ENCODE measurements at places on chromosomes 1 and 21.

DNA sequence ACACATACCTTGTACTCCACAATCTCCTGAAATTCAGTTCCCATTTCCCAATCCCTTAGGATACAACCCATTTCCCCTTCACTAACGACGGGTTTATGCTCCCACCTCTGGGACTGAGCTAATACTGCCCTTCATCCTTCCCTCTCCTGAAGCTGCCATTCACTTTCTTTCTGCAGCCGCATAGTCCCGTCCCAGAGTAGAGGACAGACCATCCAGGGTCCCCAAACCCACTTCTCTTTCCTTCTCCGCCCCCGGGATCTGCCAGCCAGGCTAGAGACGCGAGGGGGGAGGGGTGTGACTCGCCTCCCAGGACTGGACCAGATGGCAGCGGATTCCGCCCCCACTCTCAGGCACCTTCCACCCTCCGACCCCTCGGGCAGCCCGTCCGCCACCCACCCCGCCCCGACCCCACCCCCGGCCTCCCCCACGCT is 679 bp downstream of the ABL2 start:
- peak; percentile 12 for DNase-seq

- no peak for DNase-seq
Measured at GRCh38 chr1:115210302-115210711, 121.0 kb upstream of the TSPAN2 start.

DNA sequence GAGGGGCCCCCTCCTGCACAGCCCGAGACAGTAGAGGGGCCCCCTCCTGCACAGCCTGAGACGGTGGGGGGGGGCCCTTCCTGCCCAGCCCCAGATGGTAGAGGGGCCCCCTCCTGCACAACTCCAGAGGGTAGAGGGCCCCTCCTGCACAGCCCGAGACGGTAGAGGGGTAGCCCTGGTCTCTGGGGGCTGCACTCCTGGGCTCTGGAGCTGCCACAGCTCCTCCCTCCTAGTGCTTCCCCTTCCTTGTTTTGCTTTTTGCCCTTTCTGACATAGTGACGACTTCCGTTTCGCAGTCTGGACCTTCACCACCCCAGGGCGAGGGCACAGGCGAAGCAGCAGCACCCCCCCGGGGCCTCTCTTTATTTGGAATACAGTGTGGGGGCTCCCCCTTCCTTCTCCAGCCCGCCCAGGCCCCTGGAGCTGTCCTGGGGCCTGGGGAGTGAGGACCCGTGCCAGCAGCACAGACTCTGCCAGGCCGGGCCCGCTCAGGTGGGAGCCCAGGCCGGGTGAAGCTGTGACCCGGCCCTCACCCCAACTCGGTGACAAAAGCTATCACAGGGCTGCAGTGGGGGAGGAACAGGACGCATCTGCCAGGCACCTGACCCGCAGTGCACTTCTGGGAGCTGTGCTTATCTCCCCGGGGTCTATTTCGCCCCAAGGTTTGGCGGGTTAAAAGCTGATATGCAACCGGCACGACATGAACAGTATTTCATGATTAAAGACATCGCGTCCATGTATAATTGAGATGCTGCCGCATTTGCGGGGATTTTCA is 1.1 kb upstream of the PRXL2B start:
- DNase-seq = peak; percentile 49

DNA sequence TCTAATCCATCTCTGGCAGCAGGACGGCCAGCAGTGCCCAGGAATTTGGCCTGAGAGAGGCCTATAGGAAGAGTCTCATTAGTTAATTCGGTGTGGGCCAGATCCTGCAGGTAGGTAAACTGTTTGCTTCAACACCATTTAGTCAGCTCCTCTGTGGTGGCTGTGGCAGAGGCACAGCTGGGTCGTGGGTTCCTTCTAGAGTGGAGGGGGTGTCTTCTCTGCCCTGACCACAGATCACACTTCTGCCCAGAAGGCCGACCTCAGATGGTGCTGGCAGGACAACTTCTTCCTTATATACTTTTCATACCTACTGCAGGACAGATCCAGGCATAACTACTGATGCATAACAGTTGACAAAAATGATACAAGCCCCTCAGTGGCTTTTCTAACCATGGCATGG is 281.4 kb downstream of the RPS6KC1 start:
- DNase-seq = no peak

GRCh38 chr1:207004931-207005830 is 27.4 kb downstream of the C1orf116 start:
- peak; percentile 79 for DNase-seq

GRCh38 chr21:27476696-27477095 is 509.8 kb upstream of the ADAMTS5 start:
- DNase-seq = peak; percentile 74

- no peak for DNase-seq
Measured at GRCh38 chr1:111595807-111596206, 23.8 kb upstream of the RAP1A start.

DNA sequence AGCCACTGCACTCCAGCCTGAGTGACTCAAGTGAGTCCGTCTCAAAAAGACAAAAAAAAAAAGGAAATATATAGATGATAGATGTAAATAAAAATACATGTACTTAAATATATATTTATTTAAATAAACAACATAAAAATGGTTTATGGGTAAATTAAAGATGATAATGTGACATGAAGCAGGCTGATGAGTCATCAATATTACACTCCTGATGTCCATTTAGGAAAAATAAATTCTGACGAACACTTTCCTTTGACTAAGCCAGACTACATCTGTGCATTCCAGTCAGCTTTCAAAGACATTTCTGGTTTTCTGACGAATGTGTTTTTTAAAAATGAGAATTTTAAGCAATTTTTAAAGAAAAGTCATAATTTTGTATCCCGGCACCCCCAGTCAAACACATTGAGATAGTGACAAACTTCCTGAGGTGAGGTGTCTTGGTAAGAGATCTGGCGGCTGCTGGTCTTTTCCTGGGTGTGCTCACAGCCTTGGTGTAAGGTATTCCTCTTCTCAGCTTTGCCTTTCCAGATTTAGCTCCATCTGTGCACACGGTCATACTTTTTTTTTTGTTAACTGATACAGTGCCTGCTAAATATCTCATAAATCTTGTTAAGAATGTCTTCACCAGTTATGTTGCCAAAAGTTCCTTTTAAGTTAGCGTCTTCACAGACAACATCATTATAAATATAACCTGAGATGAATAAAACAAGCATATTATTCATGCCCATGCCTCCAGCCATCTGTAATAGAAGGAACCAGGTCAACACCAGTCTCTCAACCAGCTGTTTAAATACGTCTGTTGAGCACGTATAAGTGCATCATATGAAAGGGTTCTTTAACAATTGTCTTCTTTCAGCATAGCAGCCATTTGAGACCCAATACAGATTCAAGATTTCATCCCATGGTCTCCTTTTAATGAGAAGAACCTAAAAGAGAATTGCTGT is 214.5 kb upstream of the PLD5 start:
- DNase-seq = peak; percentile 75

- no peak for DNase-seq
Measured at GRCh38 chr1:181718034-181718433, 234.7 kb downstream of the CACNA1E start.

DNA sequence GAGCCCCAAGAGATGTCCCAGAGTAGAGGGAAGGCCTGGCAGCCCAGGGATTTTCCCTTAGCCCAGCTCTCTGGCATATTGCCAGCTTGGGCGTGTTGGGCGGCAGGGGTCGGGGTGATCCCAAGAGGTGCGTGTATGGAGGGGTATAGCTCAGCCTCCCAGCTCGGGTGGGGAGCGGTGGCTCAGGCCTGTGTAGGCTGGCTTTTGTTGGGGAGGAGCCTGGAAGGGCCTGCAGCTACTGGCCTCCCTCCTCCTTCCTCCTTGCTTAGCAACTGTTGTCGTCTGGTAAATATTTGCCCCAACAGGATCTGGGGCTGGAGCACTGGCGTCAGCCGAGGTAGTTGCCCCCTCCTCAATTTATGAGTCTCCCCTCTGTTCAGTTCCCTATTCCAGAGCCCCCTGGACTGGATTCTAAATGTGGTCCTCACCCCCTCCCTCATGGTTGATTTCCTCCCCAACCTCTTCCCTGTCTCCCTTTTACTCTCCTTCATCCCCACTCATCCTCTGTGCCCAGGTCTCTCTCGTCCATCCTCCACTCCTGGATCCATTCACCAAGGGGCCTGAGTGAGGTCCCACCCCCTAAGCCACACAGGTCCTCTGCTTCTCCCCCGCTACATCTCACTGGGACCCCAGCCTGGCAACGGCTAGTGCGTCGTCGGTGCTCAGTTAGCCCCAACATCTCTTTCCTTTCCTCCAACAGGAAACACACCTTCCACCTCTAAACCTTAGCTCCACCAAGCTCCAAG is 10.3 kb upstream of the LMNA start:
- DNase-seq = peak; percentile 80

DNA sequence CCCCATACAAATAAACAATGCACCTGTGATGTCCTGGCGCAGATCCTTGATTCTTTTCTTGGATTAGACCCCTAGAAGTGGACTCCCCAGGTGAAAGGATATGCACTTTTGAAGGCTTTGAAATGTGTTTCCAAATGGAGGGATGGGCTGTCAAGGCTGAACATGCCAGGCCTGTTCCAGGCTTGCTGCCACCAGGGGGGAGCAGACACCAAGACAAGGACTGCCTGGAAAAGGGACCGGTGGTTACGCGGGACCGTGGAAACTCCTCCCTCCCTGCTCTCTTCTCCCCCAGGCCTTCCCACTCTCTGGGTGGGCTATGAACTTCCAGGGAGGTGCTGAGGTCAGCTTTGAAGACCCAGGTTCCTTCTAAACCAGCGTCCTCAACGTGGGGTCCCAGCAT is 12.7 kb downstream of the C1QB start:
- no peak for DNase-seq

DNA sequence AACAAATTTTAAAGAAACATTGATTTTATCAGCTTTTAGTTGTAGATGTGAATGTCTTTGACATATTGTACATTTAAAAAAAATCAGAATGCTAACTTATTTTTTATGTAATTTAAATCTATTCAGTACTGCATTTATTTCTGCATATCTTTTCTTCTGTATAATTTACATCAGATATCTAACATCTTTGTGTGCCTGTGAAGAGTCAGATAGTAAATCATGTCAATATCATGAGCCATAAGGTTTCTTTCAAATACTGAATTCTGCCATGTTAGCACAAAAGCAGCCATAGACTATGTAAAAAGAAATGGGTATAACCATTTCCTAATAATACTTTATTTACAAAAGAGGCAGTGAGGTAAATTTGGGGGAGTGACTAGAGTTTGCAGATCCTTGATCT is 1829.2 kb downstream of the NCAM2 start:
- no peak for DNase-seq

- peak; percentile 75 for DNase-seq
Measured at GRCh38 chr21:34544032-34544496, 32.1 kb upstream of the KCNE1 start.

DNA sequence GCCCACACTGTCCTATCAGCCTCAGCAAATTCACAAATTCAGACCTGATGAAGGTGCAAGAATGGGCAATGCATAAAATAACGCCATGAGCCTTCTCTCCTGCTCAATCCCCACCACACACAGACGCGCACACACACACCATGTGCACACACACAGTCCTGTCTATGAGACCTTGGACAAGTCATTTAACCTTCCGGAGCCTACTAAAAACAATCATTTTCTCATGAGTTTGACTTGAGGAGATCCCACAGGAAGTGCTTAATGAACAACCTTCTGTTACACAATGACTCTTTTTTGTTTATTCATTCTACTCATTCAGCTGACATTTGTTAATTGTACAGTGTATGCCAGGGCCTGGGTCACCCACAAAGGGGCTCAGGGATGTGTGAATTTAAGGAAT is 125.4 kb downstream of the EDEM3 start:
- DNase-seq = no peak

DNA sequence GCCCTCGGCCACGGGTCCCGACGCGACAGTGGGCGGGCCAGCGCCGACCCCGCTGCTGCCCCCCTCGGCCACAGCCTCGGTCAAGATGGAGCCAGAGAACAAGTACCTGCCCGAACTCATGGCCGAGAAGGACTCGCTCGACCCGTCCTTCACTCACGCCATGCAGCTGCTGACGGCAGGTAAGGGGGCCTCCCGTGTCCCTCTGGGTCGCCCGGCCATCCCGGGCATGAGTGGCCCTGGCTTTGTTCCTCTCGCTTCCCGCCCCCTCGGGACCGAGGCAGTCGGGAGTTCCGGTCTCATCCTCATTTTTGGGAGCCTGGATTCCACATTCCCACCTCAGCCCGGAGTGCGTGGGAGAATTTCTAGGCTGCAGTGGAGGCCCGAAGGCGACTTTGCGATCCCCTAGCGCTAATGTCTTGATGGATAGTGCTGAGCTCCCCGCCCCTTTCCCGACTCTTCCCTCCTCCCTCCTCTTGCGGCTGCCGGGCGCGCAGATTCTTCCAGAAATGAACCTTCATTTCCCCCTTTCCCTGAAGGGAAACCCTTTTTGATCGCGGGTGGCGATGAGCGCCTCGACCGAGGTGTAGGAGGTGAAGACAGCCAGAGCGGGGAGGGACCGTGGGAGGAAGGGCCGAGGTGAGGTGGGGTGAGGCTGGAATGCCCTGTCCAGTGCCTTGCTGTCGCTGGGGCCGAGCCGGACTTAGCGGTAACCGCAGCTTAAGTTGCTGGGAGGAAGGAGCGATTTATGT is 705 bp downstream of the KHDRBS1 start:
- DNase-seq = peak; percentile 51

- DNase-seq = no peak
Measured at GRCh38 chr1:233435622-233436021, 108.1 kb downstream of the MAP3K21 start.

DNA sequence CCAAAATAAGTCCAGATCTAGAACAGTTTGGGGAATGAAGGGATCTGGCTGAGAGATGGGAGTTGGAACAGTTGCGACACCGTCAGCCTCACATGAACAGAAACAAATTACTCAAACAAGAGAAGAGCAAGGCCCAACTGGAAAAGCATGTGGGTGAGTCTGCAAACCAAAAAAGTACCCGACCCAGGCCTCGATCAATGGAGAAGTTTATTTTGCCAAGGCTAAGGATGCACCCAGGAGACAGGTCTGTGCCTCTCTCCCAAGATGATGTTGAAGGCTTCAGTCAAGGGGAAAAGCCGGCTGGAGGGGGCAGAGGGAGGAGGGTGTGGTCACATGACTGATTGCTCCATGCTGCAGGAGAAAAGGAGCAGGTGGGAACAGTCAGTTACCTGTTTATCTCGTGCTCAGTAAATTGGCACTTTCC is 42.3 kb downstream of the KRTAP10-1 start:
- DNase-seq = no peak

GRCh38 chr1:58890113-58890512 is 106.3 kb upstream of the JUN start:
- no peak for DNase-seq

- no peak for DNase-seq
Measured at GRCh38 chr1:77412820-77413530, 131.2 kb downstream of the AK5 start.

- peak; percentile 61 for DNase-seq
Measured at GRCh38 chr1:15958111-15958510, 17.8 kb downstream of the ZBTB17 start.

DNA sequence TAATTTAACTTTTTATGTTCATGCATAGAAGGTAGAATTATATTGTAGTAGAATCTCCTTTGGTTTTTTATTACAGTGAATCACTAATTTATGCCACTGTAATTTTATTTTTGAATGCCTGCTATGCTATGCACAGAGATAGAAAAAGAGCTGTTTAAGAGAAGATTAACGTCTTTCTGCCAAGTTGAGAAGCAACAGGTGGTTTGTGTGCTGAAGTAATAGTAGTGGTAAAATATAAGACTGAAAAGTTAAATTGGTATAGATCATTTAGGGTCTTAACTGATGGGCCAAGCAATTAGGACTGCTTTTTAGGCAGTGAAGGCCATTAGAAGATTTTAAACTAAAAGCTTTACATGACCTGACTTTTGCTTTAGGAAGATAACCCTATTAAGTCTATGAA is 115.1 kb downstream of the SYT14 start:
- DNase-seq = no peak
